Fibroblast of skin of back (primary cell): ENCODE measurements at places on chromosomes 2 and 18.

DNA sequence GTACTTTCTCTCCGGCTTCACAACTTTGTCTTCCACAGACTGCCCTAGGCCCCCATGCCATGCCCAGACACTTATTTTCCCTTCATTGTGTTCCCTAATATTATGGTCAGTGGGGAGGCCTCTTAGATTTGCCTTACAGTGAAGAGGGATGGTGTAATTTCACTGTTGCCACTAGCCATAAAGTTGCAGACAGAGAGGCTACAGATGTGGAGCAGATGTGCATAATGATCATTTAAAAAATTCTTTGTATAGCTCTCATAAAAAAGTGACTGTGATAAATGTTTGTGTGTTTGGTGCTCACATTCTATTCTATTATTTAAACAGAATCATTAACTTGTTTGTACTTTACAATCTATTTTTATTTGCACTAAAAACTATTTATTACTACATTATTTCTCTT lies 67.5 kb upstream of the FN1 start:
- no peak for DNase-seq

- no peak for DNase-seq
Measured at GRCh38 chr2:125168442-125168841, 1143.4 kb downstream of the CNTNAP5 start.

DNA sequence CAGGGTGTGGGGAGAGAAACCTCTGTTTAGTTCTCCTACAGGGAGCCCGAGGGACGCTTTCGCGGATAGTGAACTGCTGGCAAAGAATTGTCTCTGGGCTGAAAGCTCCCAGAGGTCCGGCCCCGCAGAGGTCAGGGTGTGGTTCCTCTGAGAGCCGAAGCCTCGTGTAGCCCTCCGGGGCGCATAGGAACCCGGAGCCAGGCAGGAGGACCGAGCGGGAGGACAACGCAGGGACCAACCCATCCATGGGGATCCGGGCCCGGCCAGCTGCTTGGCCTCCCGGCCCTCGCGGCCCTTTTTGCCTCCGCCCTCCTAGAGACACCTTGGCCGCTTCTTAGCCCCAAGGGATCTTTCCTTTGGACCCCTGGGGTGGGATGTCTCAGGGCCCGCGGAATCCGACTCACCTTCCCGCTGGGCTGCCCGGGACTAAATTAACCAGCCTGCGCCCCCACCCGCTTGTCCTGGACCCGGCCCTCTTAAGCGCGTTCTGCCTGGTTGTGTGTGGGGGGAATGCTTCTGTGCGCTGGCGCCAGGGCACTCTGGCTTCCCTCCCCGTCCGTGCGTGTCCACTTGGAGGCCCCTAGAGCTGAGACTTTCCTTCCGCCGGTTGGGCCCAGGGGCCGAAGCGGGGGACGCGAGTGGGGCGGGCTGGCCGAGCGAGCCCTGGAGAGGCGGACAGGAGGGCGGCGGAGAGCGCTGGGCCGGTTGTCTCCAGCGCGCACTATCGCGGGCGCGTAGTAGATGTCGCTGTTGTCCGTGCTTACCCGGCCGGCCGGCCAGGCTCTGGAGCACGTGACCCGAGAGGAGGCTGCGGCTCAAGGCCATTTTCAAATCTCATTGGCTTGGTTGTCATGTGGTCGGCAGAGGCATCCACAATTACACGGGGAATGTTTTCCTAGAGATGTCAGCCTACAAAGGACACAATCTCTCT lies at the start of gene HOXD10:
Gene HOXD10 (plus strand): TSS at position 896 of the 931 bp plus-strand sequence. CDS start 56 bp downstream, outside the sequence.
- peak; percentile 73 for DNase-seq

DNA sequence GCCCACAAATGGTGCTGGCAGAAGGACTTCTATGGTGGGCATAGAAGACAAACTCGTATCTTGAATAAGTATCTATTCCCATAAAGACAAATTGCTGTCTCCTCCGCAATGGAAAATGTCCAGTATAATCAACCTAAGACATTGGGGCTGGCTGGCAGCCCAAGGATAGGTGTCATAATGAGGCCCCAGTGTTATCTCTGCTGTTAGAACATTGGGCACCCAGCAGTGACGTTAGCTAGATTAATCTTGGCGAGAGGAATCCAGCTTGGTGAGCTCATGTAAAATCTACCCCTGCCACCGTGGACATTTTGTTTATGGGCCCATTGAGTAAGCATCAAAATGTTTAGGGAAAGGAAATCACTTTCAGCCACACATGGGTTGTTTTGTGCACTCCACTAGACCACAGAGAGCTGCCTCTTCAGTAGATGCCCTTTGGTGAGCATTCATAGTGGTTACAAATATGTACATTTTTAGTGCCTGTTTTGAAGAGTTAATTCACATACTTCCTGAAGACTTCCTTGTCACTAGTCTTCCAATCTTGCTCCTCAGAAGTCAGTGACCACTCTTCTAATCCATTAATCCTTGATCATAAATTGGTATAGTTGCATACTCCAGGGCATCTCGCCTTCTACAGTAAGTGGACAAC lies 48.2 kb upstream of the KDM3A start:
- no peak for DNase-seq

- DNase-seq, result no peak
Measured at GRCh38 chr2:39529836-39530235, 92.8 kb upstream of the MAP4K3 start.

GRCh38 chr2:129379411-129379810 lies 600.1 kb upstream of the RAB6C start:
- DNase-seq, result no peak

- peak; percentile 58 for DNase-seq
Measured at GRCh38 chr2:230865766-230866755, 1.3 kb downstream of the ITM2C start.

GRCh38 chr2:59029058-59029457 lies 787.9 kb upstream of the FANCL start:
- DNase-seq, result no peak

DNA sequence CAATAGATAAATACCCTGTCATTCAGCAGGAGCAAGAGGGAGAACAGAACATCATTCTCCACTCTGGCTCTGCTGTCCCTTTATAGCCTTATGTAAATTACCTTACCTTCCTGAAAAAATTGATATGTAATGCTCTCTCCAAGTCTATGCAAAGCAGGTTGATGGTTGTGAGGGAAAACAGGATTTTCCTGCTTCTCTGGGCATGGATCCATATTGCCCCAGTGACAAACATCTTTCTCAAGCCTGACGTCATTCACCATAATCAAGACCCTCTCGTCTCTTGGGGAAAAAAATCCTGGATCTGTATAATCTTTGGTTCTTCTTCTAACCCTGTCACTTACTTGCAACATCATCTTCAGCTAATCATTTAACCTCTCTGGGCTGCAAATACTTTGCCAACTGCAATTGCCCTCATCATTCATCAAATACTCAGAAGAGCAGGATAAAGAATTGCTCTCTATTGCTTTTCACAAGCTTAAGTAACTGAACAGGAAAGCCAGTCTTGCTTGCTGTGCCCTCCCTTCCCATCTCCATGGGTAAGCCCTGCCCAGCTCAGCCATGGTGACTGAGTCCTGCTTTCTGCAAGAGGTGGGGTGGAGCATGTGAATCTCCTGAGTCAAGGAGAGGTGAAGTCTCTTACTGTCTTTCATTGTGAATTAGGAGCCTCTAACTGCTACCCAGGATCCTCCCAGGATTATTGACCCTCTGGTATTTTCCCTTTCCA lies 123.7 kb upstream of the KLF7 start:
- no peak for DNase-seq

- no peak for DNase-seq
Measured at GRCh38 chr2:239789711-239790110, 235.4 kb downstream of the NDUFA10 start.

DNA sequence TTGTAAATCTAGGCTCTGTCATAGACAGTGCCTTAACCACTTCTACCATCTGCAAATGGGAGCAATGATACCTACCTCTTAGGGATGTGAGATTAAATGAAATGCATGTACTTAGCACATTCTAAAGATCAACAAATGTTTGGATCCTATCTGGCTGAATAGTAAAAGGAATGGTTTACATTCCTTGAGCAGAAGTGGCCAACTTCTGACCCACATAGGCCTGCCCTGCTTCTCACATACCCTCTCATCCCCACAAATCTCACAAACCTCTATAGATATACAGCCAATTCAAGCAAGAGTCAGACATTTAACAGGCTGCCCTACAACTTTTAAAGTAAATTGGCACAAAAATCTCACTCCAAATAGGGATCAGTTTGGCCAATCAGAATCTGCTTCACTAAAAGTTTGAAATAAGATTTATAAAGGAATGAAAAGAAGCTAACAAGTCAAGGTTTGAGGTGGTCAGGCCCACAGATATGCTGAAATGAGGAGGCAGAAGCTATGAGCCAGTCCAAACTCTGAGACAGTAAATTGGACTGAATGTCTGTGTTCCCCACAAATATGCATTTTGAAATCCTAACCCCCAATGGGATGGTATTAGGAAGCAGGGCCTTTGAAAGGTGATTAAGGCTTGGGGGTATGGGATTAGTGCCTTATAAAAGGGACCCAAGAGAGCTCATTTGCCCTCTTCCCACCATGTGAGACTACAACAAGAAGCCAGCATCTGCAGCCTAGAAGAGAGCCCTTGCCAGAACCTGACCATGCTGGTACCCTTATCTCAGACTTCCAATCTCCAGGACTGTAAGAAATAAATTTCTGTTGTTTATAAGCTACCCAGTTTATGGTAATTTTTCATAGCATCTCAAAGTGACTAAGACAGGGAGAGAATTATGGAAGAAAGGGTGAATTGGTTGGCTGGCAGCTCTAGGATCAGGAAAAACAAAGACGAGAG lies 227.8 kb upstream of the RBMS1 start:
- DNase-seq, result no peak

GRCh38 chr2:233565685-233566140 lies 869 bp downstream of the USP40 start:
- no peak for DNase-seq

GRCh38 chr18:3525870-3526420 lies 76.0 kb downstream of the TGIF1 start:
- DNase-seq, result no peak

- no peak for DNase-seq
Measured at GRCh38 chr2:210762604-210763588, 206.5 kb downstream of the CPS1 start.

GRCh38 chr18:9233771-9234440 lies 97.3 kb downstream of the ANKRD12 start:
- DNase-seq, result no peak

- no peak for DNase-seq
Measured at GRCh38 chr18:66993492-66993891, 389.6 kb upstream of the CDH19 start.

- DNase-seq, result no peak
Measured at GRCh38 chr2:239461291-239462190, 60.7 kb upstream of the HDAC4 start.

DNA sequence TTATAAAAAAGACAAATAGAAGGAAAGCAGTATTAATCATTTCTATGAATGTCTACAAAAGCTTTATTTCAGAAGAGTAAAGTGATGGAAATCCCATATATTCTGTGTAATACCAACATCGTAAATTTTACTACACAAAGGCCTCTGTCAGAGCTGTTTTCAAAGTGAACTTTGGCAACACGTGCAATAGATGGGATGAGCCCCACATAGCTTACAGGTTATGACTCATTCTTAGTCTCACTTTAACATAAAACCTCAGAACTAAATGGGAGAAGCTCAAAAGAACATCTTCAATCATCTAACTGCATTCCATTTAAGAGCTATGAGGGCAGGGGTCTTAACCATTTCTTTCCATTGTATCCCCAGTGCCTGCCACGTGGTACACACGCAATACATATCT lies 11.5 kb downstream of the VPS4B start:
- DNase-seq, result peak; percentile 38

DNA sequence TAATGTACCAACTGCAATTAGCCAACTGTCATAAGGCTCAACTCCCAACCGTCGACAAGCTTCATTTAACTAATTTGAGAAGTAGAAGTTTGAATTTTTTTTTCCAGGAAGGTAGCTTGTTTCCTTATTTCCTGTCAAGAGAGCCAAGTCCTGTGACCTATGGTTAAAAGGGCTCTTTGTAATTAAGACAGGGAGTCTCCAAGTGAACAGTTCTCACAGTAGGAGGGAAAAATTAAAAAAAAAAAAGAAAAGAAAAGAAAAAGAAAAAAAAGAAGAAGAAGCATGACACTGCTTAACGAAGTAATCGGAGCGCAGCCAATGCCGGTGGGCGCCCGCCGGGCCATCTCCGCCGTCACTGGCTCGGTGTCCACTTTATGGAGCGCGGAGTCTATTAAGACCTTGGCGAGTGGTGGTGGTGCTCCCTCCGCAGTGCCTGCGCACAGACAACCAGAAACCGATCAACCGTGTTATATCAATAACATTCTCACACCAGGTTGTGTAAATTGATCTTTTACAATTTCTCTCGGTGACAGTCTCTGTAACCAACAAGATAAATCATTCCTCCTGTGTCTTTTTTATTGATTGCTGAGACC lies 197.2 kb upstream of the POU3F3 start:
- DNase-seq, result no peak

DNA sequence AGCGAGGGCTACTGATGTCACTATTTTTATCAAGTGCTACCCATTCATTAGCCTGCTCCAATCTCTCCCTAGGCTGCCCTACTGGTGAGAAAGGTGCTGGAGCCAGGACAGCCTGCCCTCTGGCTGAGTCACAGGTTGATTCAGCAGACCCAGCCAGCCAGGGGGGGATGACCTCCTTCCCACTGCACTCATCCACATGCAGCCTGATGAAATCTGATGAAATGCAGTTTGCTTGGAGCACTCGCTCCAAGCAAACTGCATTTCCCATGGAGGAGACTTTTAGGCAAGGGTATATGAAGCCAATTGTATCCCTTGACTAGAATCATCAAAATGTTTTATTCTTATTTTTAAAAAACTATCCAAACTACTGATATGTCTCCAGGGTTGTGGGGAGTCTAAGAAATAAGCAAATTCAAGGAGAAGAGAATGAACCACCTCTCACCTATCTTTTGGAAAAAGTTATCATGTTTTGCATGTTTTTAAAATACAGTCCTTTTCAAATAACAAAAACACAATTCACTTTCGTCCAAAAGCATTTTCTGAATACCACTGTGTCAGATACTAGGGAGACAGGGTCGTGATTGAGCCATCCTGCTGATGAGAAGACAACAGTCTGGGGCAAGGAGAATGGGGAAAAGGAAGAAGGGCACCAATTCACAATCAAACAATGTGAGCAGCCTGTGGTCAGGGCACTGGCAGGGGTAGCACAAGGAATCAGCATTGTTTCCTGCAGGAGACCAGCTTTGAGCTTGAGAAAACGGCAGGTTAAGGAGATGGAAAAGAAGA lies 128.3 kb downstream of the AFF3 start:
- DNase-seq, result peak; percentile 99

GRCh38 chr2:113895819-113896563 lies 6.1 kb downstream of the ACTR3 start:
- no peak for DNase-seq

GRCh38 chr2:27728081-27728858 lies 43.2 kb upstream of the MRPL33 start:
- DNase-seq, result no peak

GRCh38 chr2:168710754-168711467 lies 91.5 kb upstream of the NOSTRIN start:
- DNase-seq, result no peak

- DNase-seq, result no peak
Measured at GRCh38 chr2:75315436-75315835, 116.1 kb upstream of the TACR1 start.
